Lung (tissue), 17 donors: ENCODE measurements at places on chromosomes 5 and 9. TPM values are rescaled to one million over a fixed set of nuclear protein-coding genes. Genes with fewer than 3 reads are reported as not detected.

HSD17B3 gene
- 4.4 TPM for polyA plus RNA-seq

- H3K36me3 ChIP-seq, result no peaks in the 10 kb centered on the region
- no peak overlapping the region for H3K27ac ChIP-seq
- DNase-seq, result no peak
- no peaks in the 10 kb centered on the region for H3K27me3 ChIP-seq
Measured at GRCh38 chr5:55052383-55052931, 28.4 kb downstream of the GZMK start.

PCDH12 gene
- 3.9 TPM for polyA plus RNA-seq

PCAT7 gene
- 0.10 TPM for polyA plus RNA-seq

CEP78 gene
- polyA plus RNA-seq, result 8.0 TPM

DNA sequence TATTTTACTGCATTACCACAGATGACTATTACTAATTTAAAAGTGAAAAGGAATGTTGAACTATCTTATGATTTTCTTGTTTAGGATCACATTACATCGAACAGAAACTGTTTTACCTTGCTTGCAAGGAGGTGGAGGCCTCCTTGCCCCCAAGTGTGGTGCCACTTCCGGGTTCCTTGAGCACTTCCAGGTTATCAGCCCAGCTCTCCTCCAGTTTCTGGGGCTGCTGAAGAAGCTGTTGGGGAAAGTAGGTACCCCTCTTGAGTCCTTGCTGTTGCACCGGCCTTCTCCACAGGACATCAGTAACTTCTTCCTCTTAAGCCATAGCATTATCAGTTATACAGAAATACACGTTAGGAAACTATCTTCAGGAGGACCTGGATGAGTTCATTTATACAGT lies 278.2 kb downstream of the DMRT2 start:
- no peak for DNase-seq
- H3K4me1 ChIP-seq, result no peaks in the 10 kb centered on the region
- no peaks in the 10 kb centered on the region for H3K36me3 ChIP-seq
- H3K27ac ChIP-seq, result no peak overlapping the region
- H3K27me3 ChIP-seq, result no peaks in the 10 kb centered on the region

GRCh38 chr5:1909346-1909985 lies 26.7 kb upstream of the IRX4 start:
- DNase-seq, result no peak
- no peak overlapping the region for H3K27ac ChIP-seq
- no peaks in the 10 kb centered on the region for H3K36me3 ChIP-seq
- H3K4me1 ChIP-seq, result no peaks in the 10 kb centered on the region
- H3K4me3 ChIP-seq, result no peak overlapping the region
- no peaks in the 10 kb centered on the region for H3K27me3 ChIP-seq

DNA sequence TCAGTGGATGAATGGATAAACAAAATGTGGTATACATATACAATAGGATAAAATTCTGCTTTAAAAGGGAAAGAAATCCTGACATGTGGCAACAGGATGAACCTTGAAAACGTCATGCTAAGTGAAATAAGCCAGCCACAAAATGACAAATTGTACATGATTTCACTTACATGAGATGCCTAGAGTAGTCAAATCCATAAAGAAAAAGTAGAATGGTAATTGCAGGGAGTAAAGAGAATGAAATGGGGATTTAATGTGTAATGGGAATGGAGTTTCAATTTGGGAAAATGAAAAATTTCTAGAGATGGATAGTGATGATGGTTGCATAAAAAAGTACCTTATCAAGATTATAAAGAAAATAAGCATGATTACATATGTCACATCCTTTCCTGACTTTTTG lies 1489.2 kb upstream of the C9orf72 start:
- H3K36me3 ChIP-seq, result no peaks in the 10 kb centered on the region
- DNase-seq, result no peak
- H3K27ac ChIP-seq, result no peak overlapping the region
- H3K4me3 ChIP-seq, result no peak overlapping the region

DNA sequence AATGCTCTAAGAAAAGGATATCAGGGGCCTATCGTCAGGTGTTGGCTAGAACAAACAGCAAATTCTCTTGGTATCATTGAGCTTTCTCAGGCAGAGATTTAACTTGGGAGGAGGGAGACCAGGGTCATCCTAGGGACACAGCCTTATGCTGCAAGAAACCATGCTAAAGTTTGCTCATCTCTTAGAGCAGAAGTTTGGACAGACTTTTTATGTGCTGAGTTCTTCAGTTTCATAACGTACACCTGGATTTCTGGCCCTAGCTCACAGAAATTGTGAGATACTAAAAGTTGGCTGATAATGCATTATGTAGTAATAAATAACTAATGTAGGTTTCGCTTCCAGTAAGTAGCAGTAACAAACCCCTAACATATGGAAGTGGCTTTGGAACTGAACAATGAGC lies 1359.8 kb upstream of the CDH9 start:
- DNase-seq, result no peak
- H3K4me1 ChIP-seq, result no peaks in the 10 kb centered on the region
- H3K27ac ChIP-seq, result no peak overlapping the region
- no peaks in the 10 kb centered on the region for H3K27me3 ChIP-seq
- H3K36me3 ChIP-seq, result no peaks in the 10 kb centered on the region

GRCh38 chr9:113596616-113597320 lies 133.2 kb downstream of the RGS3 start:
- H3K4me1 ChIP-seq, result peaks cover 13% of the 10 kb centered on the region
- H3K36me3 ChIP-seq, result peaks cover 22% of the 10 kb centered on the region
- H3K27ac ChIP-seq, result peak overlapping the region; percentile 46
- peak overlapping the region; percentile 4 for H3K4me3 ChIP-seq
- no peak for DNase-seq

ZCCHC10 gene
- 31.3 TPM for polyA plus RNA-seq

GRCh38 chr9:93657331-93658111 lies 81.1 kb downstream of the PHF2 start:
- no peaks in the 10 kb centered on the region for H3K4me1 ChIP-seq
- H3K27ac ChIP-seq, result no peak overlapping the region
- H3K27me3 ChIP-seq, result no peaks in the 10 kb centered on the region
- no peaks in the 10 kb centered on the region for H3K36me3 ChIP-seq
- DNase-seq, result no peak

LRRC70 gene
- 7.4 TPM for polyA plus RNA-seq

DNA sequence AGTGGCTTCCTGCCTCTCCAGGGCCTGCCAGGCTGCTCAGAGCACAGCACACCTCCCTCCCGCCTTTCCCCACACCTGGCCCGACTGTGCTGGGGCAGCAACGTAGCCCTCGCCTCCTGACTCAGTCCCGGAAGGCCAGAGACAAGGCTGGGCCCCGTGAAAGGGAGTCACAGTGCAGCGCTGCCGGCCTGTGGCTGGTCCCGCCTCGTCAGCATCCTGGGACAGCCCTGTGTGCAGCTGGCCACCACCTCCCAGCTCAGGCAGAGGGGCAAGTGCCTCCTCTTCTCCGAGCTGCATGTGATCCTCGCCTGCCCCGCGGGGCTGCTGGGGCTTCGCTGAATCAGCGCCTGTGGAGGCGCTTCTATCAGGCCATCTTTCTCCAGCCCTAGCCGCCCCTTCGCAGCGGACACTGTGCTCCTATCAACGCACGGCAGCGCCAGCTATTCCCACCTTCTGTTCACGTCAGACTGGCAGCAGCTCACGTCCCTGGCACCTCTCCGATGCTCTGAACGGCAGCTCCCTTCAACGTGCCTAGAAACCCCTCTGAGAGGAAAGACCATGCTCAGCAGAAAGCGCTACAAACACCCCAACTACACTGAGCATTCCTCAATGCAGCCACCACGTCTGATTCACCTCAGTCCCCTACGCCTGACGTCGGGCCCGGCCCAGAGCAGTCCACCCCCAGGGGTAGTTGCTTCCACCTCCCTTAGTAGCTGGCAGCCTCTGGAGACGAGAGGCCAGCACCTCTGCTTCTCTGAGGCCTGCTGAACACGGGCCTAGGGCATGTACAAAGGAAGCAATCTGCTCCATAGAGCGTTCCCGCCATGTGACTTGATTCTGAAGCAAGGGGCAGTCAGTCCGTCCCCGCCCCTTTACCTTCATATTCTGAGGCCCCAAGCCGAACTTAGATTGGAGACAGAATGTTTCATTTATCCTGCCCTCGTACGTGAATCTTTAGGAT lies 78.8 kb downstream of the GPR21 start:
- no peaks in the 10 kb centered on the region for H3K4me1 ChIP-seq
- H3K4me3 ChIP-seq, result no peak overlapping the region
- H3K27ac ChIP-seq, result no peak overlapping the region
- peaks cover 13% of the 10 kb centered on the region for H3K36me3 ChIP-seq
- peak; percentile 12 for DNase-seq

TMOD1 gene
- 7.9 TPM for polyA plus RNA-seq

DNA sequence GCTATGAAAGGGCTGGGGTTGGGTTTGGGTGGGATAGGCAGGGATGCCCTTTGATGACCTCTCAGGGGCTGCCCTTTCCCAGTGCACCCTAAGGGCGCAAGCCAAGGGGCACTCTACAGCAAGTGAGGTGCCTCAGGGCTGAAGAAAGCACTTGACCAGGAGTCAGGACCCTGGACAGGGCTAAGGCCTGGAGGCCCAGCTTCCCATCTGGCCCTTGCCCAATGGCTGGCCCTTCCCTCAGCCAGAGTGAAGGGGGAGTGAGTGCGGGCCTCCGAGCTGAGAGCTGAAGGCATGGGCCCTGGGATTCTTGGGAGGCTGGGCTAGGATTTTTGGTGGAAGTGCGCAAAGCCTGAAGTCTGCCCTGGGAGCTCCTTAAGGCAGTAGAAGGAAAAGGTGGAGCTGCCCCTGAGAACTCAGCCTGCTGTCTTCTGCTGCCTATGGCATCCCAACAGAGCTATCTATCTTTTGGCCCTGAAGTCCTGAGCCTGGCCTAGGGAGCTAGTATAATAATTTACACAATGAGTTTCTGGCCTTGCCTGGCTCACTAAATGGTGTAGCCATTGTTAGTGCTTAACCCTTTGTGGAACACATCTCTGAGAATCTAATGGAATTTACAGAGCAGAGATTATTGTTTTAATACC lies 16.4 kb downstream of the JADE2 start:
- H3K27me3 ChIP-seq, result no peaks in the 10 kb centered on the region
- no peak overlapping the region for H3K4me3 ChIP-seq
- DNase-seq, result peak; percentile 82
- H3K27ac ChIP-seq, result no peak overlapping the region
- peaks cover 14% of the 10 kb centered on the region for H3K4me1 ChIP-seq
- no peaks in the 10 kb centered on the region for H3K36me3 ChIP-seq

DNA sequence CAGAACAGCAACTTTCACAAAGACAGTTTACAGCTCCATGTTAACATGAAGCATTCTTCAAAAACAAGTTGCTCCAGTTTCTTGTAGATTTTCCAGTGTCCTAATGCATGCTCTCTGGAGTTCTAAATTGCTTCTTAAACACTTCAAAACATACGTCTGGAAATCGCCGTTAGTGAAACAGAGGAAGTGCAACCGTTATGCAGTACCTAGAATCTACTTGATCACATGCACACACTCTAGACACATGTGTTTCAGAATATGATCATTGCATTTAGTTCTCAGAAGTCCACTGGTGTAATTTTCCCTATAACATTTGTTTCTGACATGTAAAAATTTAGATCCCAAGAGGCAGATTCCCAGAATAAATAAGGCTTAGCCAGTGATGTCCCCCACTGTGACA lies 41.1 kb upstream of the RUFY1 start:
- H3K4me1 ChIP-seq, result peaks cover 6% of the 10 kb centered on the region
- DNase-seq, result no peak
- H3K4me3 ChIP-seq, result no peak overlapping the region
- H3K27me3 ChIP-seq, result no peaks in the 10 kb centered on the region

- no peak for DNase-seq
- no peaks in the 10 kb centered on the region for H3K4me1 ChIP-seq
- H3K36me3 ChIP-seq, result no peaks in the 10 kb centered on the region
- no peak overlapping the region for H3K4me3 ChIP-seq
- no peaks in the 10 kb centered on the region for H3K27me3 ChIP-seq
- no peak overlapping the region for H3K27ac ChIP-seq
Measured at GRCh38 chr9:33795819-33796218, 458 bp downstream of the PRSS3 start.

GRCh38 chr9:101731429-101731828 lies 7.0 kb downstream of the GRIN3A start:
- H3K4me3 ChIP-seq, result no peak overlapping the region
- no peaks in the 10 kb centered on the region for H3K4me1 ChIP-seq
- H3K27ac ChIP-seq, result no peak overlapping the region
- no peak for DNase-seq
- H3K27me3 ChIP-seq, result peaks cover 9% of the 10 kb centered on the region

- peaks cover 2% of the 10 kb centered on the region for H3K27me3 ChIP-seq
- H3K27ac ChIP-seq, result no peak overlapping the region
- DNase-seq, result peak; percentile 72
- H3K36me3 ChIP-seq, result no peaks in the 10 kb centered on the region
- no peaks in the 10 kb centered on the region for H3K4me1 ChIP-seq
- H3K4me3 ChIP-seq, result no peak overlapping the region
Measured at GRCh38 chr9:109244179-109245132, 76.4 kb downstream of the EPB41L4B start.

C9orf153 gene
- polyA plus RNA-seq, result 0.26 TPM

FBP2 gene
- polyA plus RNA-seq, result not detected

GRCh38 chr9:36118706-36119105 lies 17.8 kb upstream of the GLIPR2 start:
- H3K4me3 ChIP-seq, result no peak overlapping the region
- DNase-seq, result peak; percentile 40
- no peaks in the 10 kb centered on the region for H3K27me3 ChIP-seq
- peaks cover 4% of the 10 kb centered on the region for H3K4me1 ChIP-seq
- no peak overlapping the region for H3K27ac ChIP-seq

DNA sequence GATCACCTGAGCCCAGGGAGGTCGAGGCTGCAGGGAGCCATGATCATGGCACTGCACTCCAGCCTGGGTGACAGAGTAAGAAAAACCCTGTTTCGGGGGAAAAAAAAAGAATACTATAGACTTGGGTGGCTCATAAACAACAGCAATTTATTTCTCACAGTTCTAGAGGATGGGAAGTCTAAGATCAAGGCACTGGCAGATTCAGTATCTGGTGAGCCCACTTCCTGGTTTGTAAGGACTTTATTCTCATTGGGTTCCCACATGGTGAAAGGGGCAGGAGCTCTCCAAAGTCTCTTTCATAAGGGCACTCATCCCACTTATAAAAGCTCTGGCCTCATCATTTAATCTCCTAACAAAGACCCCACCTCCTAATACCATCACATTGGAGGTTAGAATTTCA lies 8.7 kb downstream of the HINT1 start:
- no peak overlapping the region for H3K4me3 ChIP-seq
- H3K4me1 ChIP-seq, result no peaks in the 10 kb centered on the region
- H3K27ac ChIP-seq, result no peak overlapping the region
- DNase-seq, result no peak

- no peak for DNase-seq
- H3K4me1 ChIP-seq, result no peaks in the 10 kb centered on the region
- no peak overlapping the region for H3K27ac ChIP-seq
Measured at GRCh38 chr5:50647726-50648125, 18.7 kb upstream of the PARP8 start.

GRCh38 chr5:123659011-123659410 lies 147.0 kb downstream of the CSNK1G3 start:
- DNase-seq, result no peak
- no peak overlapping the region for H3K27ac ChIP-seq
- no peaks in the 10 kb centered on the region for H3K27me3 ChIP-seq
- no peaks in the 10 kb centered on the region for H3K4me1 ChIP-seq
- no peak overlapping the region for H3K4me3 ChIP-seq
